Coronary artery (tissue), 2 donors: ENCODE measurements at places on chromosomes 1 and 21.

GRCh38 chr1:61091455-61091854, 9.1 kb downstream of the NFIA start:
- no peak for DNase-seq

GRCh38 chr1:89598450-89599331, 34.2 kb upstream of the LRRC8C start:
- DNase-seq: no peak

- no peak for DNase-seq
These were observed 686.2 kb downstream of the ADGRL2 start for GRCh38 chr1:82486969-82487368.

- DNase-seq: no peak
These were observed 121.0 kb downstream of the LRRC40 start for GRCh38 chr1:70084314-70084915.

DNA sequence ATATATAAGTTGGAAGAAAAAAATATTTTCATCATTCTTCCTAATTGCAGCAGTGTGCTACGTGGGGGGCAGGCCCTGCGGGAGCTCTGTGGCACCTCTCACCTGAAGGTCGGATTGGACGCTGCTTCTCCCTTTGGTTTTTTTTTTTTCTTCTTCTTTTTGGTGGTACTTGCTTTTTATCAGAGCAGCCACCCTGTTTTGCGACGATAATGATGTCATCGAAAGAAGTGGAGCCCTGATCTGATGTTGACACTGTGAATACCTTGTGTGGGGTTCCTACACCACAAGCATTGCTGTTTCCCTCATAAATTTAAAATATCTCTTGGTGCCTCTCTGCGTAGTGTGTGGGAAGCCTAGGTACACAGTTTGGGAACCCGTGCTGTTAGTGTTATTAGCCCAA, 5.5 kb downstream of the TRAPPC10 start:
- DNase-seq: no peak

DNA sequence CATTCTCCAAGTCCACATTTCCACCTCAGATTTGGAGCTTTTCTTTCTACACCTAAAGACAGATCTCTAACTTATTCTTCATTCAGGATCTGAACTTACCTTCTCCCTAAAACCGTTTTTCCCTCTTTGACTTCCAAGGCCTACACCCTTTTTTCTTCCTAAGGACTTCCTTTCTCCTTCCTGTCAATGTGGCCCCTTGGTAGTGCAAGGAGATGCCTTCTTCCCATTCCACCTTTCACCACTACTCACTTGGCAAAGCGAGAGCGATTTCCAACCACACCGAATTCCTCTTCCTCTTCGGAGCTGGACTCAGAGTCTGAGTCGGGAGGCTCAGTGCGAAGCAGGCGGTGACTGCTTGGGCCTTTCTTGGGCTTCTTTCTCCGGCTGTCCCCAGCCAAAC, 1.3 kb downstream of the EFCAB14 start:
- no peak for DNase-seq

GRCh38 chr1:91803847-91804545, 82.0 kb downstream of the TGFBR3 start:
- DNase-seq: no peak

- no peak for DNase-seq
These were observed 31.9 kb downstream of the PTGER3 start for GRCh38 chr1:71015745-71016144.

GRCh38 chr1:166876540-166876838, 425 bp upstream of the TADA1 start:
- no peak for DNase-seq

DNA sequence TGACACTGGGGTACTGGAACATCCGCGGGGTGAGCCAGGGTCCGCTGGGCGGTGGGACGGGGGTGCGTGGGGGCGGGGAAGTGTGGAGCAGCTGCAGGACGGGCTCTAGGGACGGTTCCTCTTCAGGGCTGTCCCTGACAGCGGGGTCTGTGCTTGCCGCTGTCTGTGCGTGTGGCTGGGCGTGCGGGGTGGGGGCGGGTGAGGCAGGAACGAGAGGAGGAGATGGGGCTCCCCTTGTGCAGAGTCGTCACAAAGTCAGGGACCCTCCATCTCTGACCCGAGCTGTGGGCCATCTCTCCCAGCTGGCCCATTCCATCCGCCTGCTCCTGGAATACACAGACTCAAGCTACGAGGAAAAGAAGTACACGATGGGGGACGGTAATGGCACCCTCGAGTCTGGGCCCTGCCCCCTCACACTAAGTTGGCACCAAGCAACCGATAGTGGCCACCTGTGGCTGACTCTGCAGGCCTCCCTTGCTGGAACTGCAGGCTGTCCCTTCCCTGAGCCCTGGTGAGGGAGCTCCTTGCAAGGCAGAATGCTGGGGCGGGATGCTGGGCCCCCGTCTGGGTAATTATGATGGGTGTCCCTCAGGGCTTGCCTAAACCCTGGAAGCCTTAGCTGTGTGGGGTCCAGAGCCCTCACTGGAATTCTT, 392 bp downstream of the GSTM2 start:
- DNase-seq: no peak

- DNase-seq: no peak
These were observed 27.0 kb upstream of the TRAPPC10 start for GRCh38 chr21:43984905-43985689.

- DNase-seq: no peak
These were observed 37.3 kb upstream of the ACTL8 start for GRCh38 chr1:17717594-17718535.

DNA sequence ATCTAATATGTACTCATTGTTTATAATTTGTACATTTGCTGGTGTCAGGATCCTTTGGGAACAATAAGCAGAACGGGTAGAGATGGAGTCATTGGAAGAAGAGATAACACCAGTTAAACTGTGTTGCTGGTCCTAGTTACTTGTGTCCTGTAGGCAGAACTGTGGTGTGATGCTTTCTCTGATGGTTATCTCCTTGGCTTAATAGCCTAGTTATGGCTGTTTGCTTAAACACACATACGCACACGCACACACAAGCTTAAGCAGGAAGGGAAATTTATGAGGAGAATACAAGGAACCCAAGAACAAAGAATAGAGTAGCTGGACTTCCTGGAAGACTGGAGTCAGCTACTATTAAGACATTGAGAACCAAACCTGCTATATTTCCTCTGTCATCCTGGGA, 5.7 kb upstream of the PKN2 start:
- DNase-seq: no peak

DNA sequence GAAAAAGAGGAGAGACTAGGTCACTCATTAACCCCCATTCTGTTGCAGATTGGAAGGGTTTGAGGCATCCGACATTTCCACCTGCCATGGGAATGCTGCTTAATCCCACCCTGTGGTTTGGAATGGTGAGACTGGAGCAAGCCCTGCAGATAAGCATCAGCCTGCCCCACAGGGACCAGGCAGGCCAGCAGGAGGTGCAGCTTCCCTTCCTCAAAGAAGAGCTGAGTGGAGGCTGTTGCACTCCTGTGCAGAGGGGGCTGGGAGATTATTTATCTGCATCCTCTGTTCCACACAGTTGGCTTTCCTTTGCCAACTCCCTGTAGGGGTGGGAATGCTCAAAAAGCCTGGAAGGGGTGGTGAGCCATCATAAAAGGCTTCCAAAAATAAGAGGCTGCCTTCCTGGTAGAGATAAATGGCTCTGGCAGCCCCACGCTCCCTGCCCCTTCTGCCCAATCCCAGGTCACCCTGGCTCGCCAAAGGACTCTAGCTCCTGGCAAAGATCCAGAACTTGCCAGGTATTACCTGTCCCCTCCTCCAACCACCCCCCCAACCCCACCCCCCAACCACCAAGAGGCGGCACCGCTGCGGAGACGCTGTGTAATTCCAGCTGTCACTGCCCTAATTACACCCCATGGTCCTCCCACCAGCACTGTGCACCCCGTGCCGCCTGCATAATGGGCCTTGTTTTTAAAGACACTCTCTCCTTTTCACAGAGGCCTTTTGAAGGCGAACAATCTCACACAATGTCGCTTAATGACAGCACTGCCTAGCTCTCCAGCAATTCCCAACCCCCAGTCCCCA, 83.0 kb upstream of the ZC3H12A start:
- DNase-seq: no peak

DNA sequence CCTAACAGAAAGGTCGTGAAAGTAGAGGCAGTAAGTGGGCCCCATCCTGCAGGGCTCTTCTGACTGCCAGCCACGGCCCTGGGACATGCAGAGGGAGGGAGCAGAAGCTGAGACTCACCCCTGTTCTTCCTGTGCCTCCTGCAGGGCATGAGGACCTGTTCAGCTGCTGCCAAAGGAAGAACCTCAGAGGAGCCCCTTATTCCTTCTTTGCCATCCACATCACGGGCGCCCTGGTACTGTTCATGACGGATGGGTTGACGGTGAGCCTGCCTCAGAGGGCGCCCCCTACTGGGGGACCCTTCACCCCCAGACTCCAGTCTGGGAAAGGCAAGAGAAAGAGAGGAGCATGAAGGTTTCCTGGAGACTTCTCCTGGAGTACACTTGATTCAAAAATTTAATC, 47.1 kb downstream of the ELK4 start:
- peak; percentile 41 for DNase-seq

DNA sequence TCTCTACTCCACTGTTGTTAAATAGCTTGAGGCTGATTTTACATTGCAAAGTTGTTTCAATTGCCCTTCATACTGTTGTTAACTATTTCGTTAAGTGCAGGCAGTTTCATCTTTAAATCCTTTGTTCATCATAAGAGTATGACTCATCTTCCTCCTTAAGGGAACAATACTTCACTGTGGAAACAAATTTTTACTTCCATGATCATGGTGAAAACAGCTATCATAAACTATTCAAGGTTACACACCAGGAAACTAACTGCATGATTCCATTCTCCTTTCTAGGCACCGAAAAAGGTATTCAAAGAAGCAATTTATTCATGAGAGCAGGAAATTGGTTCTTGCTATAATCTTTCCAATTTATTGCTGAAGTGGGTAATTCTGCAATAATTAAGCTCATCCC, 593.2 kb downstream of the LRRIQ3 start:
- no peak for DNase-seq

DNA sequence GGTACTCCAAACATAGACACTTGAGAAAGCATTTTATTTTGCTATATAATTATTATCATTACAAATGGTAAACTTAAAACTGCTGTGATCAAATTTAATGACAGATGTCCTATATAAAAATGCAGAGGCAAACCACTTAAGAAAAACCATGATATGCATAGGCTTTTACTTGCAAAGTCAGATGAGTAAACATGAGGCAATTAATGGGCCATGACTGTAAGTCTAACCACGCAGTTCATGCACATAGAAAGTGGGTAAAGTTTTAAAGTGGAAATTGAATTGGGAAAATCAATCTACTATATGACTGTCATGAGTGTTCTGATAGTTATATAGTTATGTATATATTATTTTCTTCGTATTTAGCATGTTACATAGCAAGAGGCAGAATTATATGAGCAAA, 219.2 kb downstream of the PTPRC start:
- no peak for DNase-seq

DNA sequence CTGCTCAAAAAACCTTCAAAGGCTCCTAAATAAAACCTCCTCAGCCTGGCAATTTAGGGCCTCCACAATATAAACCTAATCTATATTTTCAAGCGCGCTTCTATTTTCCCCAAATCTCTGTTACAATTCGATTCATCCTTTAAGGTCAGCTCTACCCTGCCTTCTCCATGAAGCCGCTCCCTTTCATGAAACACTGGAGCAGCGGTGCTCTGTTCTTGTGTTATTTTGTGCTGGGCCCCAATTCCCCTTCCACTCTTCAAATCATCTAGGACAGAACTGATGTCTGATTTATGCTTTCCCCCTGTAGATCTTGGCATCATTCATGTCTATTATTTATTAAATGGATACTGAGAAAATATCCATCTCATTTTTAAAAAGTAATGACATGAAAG, 6.9 kb downstream of the ERRFI1 start:
- DNase-seq: no peak

- DNase-seq: no peak
These were observed 4.5 kb downstream of the CRTC2 start for GRCh38 chr1:153953859-153954365.
